Left renal pelvis (tissue), 4 donors: ENCODE measurements at places on chromosomes 2 and 18. TPM values are rescaled to one million over a fixed set of nuclear protein-coding genes. Genes with fewer than 3 reads are reported as not detected.

DNA sequence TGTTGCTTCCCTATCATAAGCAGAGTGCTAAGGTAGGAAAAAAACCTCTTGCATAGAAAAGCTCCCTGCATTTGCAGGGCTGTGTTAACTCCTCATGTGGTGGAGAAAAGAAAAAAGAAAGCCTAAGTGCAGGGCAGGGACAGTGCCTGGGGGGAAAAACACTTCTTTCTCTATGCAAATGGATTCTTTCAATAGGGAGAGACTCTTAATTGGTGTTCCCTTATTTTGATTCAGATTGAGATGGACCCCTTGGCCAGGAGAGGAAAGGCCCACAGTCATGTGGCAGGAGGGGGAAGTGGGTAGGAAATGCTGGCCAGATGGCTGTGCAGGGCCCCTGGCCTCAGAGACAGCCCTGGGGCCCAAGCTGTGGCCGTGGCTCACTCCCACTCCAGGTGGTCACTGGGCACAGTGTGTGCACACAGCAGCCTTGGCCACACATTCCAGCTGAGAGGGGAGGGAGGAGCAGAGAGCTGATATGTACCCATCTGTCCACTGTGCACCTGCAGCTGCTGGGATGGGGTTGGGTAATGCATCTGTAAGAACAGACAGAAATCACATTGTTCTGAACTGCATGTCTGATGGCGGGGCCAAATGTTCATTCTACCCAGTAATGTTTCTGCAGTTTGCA is 410.4 kb downstream of the DSC3 start:
- DNase-seq, result no peak

- no peak for DNase-seq
Measured at GRCh38 chr2:131008967-131009366, 84.3 kb downstream of the FAM168B start.

SP140 gene
- 0.40 TPM for polyA plus RNA-seq

IRS1 gene
- polyA plus RNA-seq, result 13.5 TPM

DNA sequence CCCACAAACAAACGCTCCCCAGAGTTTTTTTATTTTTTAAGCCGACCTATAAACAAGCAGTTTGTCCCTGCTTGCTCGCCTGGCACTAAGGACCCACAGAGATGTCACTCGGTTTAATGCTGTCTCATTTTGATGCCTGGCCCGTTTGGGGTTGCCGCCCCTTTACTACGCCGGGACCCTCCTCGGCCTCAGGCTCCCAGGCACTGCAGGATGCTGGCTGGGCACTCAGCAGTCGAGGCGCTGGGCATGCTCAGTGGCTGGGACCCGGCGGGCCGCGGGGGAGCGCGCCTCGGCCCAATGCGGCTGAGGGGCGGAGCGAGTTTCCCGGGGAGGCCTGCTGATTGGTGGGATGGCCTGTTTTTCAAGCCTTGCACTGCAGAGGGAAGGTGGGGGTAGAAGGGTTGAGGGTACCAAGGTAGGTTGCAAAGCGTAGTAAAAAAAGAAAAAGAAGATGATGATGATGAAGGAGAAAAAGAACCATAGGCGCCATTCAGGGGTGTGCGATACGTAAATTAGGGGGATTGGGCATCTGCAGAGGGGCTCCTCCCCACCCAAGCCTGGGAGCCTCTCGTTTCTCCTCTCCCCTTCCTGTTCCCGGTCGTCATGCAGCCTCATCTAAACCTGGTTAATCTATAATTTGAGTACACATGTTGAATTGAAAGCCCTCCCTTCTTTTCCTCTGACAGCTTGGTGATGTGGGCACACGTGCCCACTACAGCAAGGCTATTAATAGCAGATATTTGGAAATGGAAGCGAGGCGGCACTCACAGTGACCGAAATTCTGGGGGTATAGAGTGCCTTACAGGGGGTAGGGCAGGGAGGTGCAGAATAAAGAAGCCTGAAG is 1.5 kb upstream of the IRS1 start:
- no peak for DNase-seq

DNA sequence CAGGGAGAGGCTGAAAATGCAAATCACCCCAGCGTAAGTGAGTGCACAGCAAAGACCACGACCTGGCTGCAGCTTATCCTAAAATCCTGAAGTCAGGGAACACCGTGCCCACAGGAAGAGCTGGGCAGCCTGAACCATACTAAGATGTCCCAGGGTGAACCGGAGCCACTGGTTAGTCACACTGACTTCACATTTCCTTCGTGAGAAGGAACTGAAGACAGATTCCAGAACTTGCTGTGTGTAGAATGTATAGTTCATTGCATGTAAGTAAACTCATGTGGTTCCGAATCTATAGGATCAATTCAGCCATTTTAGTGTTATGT is 84.6 kb upstream of the NDUFV2 start:
- no peak for DNase-seq

C2orf76 gene
- 19.8 TPM for polyA plus RNA-seq

PLGLB2 gene
- polyA plus RNA-seq, result 4.8 TPM

DNA sequence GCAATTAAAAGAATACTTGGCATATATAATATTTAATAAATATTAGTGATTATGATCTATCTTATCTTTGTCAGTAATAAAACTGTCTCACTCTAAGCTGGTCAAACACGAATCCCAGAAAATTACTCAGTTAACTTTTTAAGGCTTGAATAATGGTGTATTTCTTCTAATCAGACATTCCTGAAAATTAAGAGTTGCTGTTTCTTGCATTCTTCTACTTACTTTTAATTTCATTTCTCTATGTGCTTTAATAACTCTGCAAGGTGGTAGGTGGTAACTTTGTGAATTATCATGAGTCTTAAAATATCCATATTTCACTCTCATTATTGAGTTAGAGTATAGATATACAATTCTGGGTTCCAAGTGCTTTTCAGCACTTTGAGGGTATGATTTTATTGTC is 3.1 kb upstream of the SERPINB10 start:
- no peak for DNase-seq

- DNase-seq, result no peak
Measured at GRCh38 chr2:190781604-190782198, 98.9 kb upstream of the GLS start.

GRCh38 chr2:232420463-232421188 is 14.0 kb downstream of the ALPG start:
- DNase-seq, result no peak

SH2D6 gene
- polyA plus RNA-seq, result 0.68 TPM

SCG2 gene
- 2.6 TPM for polyA plus RNA-seq

- DNase-seq, result no peak
Measured at GRCh38 chr2:105627534-105627933, 117.2 kb upstream of the NCK2 start.

- no peak for DNase-seq
Measured at GRCh38 chr2:27441958-27442919, at the start of gene KRTCAP3. KRTCAP3 (plus strand) TSS chr2:27442381; CDS start chr2:27442413, 32 bp downstream.

REG3A gene
- polyA plus RNA-seq, result not detected

SPOPL gene
- 27.3 TPM for polyA plus RNA-seq

GRCh38 chr2:96323849-96324248 is 1.3 kb upstream of the ITPRIPL1 start:
- DNase-seq, result no peak

DNA sequence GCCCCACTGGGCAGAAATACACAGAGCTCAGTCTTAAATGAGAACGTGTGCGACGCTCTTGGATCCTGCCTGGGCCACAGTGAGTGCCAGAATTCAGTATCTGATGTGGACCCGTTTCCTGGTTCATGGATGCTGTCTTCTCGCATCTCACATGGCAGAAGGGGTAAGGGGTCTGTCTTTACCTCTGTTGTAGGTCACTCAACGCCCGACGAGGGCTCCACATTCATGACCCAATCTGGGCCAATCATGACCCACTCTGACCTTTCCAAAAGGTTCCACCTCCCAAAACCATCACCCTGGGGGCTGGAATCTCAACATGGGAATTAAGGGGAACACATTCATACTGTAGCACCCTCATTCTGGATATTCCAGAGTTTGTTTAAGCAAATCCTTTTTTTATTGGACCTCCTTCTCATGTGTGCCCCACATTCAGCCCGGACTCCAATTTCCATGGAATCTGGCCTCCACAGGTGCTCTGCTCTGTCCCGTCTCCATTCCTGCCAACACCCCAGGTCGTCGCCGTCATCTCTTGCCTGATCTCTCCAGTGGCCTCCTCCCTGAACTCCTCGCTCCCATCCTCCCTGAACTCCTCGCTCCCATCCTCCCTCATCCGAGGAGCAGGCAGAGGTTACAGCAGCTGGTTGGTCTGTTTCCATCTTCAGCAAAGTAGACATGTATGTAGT is 78.9 kb upstream of the OTOS start:
- DNase-seq, result no peak

- no peak for DNase-seq
Measured at GRCh38 chr2:10245021-10245420, 57.7 kb upstream of the HPCAL1 start.

- DNase-seq, result no peak
Measured at GRCh38 chr18:38526922-38527321, 961.3 kb upstream of the CELF4 start.

- no peak for DNase-seq
Measured at GRCh38 chr2:79820281-79820680, 307.4 kb downstream of the CTNNA2 start.

SOX11 gene
- polyA plus RNA-seq, result 23.0 TPM

GRCh38 chr2:191045141-191045540 is 31.2 kb upstream of the STAT1 start:
- no peak for DNase-seq

TCF23 gene
- polyA plus RNA-seq, result 0.72 TPM

DNA sequence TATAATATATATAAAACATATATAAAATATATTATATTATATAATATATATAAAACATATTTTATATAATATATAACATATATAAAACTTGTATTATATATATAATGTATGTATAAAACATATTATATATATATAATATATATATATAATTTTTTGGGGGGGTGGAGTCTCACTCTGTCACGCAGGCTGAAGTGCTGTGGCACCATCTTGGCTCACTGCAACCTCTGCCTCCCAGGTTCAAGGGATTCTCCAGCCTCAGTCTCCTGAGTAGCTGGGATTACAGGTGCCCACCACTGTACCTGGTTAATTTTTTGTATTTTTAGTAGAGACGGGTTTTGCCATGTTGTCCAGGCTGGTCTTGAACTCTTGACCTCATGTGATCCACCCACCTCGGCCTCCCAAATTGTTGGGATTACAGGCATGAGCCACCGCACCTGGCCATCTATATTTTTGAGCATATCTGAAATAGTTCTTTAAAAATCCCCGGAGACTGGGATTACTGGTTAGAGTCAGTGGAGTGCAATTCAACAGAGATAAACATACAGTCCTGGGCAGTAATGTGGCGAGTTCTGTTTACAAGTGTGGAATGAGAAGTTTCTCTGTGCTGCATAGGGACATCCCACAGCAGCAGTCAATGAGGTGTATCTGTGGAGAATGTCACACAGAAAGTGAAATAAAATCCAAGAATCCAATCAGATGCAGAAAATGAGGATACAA is 208.4 kb downstream of the MYCN start:
- DNase-seq, result no peak

GRCh38 chr2:88709181-88709631 is 17.7 kb downstream of the RPIA start:
- no peak for DNase-seq

FNDC4 gene
- polyA plus RNA-seq, result 8.4 TPM

- no peak for DNase-seq
Measured at GRCh38 chr2:239936838-239937581, 88.1 kb downstream of the NDUFA10 start.

RAX gene
- not detected for polyA plus RNA-seq

DNA sequence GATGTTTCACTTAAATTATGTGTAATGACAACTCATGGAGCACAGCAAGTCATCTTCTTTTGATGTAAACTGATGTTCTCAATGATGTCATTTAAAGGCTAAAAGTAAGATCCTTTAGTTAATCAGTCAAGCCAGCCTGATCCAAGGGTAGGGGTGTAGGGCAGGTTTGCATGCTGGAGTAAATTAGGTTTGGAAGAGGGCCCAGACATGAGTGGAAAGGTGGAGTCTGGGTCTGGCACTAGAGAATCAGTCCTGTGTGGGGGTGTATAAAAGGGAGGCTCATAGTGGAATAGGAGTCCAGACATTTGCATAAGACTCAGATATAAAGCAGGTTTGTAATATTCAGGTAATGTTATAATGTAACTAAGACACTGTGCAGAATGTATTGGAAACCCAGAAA is 88.8 kb upstream of the NYAP2 start:
- DNase-seq, result no peak

DNA sequence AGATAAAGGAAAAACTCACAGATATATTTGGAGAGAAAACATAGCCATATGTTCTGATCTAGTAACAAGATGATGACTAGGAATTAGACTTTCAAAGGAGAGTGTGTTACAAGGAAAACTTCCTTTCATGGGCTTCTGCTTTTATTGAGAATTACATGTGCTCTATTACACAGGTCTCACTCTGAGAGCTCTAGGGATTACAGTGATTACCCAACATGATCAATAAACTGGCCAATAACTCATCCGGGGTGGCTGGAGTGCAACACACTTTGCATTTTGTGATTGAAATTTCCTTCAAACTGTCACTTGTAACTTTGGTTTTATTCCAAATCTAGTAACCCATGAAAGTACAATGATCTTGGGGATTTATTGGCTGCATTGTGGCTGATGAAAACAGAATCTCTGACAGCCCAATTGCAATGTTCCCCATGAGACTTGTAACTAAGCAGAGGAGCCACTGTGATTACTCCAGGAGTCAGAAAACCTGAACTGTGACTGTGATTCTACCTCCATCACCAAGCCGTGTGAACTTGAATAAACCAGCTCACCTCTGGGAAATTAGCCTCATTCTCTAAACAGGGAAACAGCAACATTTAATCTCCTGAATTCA is 40.2 kb upstream of the LRRC30 start:
- no peak for DNase-seq

DNA sequence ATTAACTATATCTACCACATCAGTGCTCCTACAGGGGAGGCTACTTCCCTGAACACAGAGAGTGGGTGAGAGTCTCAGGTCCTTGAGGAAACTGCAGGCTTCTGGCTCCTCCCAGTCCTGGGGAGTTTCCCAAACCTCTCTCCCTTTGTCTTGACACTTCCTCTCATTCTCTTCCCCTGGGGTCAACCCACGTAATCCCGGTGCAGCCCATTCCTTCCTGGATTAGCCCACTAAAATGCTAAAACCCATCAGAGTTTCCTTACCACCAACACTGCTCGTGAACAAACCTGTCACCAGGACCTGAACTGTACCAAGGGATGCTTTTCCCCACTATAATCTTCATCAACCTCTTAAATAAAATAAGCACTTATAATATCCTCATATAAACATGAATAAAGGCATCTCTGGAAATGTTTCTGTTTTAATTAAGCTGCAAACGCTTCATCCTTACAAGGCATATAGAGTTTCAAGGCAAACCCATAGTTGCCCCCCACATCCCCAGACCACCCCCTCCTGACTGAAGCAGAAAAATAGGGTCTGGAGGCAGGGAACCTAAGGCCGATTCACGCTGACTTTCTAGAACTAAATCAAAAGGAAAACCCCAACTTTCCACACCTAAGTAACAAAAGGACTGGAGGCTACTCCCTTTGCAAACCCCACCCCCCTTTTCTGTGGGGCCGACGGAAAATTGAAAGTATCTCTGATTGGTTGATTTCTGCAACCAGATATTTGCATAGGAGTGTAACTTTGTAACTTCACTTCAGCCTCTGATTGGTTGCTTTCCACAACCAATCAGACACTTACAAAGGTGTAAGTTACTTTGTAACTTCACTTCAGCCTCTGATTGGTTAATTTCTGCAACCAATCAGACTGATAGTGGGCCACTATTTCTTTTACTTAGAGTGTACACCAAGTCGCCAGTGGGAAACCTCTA is 19.0 kb downstream of the TMSB10 start:
- DNase-seq, result no peak

GALNT3 gene
- polyA plus RNA-seq, result 2.8 TPM

- no peak for DNase-seq
Measured at GRCh38 chr2:101267671-101268656, 15.3 kb downstream of the CNOT11 start.

- DNase-seq, result no peak
Measured at GRCh38 chr2:180739070-180739469, 241.3 kb upstream of the UBE2E3 start.
